Omental fat pad (tissue), 4 donors: ENCODE measurements at places on chromosomes 4 and X.

GRCh38 chrX:68196939-68197791 lies 236.1 kb downstream of the OPHN1 start:
- DNase-seq, result no peak

DNA sequence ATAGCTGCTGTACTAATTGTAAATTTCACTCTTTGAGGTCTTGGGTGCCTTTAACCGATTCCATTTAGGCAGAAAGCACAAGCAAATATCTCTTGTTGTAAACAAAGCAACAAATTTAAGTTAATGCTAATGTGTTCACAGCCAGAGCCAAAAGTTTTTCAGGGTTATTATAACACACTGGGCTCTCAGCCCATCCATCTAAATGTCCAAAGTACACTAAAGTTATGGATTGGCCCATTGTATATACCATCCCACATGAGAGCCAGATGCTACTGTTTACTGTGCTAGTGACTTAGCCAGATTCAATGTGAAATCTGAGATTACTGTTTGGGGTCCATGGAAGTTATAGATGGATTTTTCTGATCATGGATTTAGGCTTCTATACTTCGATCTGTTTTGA lies 186.7 kb downstream of the LARP7 start:
- DNase-seq, result no peak

GRCh38 chr4:38231626-38232025 lies 271.4 kb downstream of the PTTG2 start:
- no peak for DNase-seq

DNA sequence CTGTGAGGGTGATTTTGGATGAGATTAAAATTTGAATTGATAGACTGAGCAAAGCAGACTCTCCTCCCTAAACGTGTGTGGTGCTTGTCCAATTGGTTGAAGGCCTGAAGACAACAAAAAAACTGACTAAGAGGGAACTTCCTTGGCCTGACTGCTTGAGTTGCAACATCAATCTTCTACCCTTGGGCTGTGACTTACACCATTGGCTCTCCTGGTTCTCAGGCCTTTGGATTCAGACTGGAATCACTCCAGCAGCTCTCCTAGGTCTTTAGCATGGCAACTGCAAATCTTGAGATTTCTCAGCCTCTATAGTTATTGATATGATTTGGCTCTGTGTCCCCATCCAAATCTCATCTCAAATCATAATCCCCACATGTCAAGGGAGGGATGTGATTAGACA lies 49.7 kb upstream of the IGFBP7 start:
- no peak for DNase-seq

GRCh38 chr4:73867783-73868182 lies 1.4 kb upstream of the CXCL1 start:
- no peak for DNase-seq

GRCh38 chr4:56240554-56241174 lies 146.6 kb downstream of the AASDH start:
- no peak for DNase-seq

GRCh38 chrX:784829-785228 lies 154.2 kb downstream of the SHOX start:
- no peak for DNase-seq

DNA sequence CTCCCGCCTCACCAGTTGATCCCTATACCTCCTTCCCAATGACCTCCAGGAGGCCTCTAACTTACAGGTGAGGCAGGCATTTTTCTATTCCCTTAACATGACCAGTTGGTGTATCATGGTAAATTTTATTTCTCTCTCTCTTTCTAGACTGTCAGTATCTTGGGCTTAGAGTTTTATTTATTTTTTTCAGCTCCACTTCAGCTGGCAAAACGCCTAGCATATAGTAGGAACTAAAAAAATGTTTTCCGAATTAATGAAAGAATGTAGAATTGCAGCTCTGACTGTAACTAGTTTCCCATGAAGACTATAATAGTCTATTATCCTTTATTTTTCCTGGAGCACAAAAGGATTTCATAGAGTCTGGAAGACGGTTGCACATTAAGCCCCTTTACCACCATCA lies 84.8 kb downstream of the PDE5A start:
- DNase-seq, result no peak

DNA sequence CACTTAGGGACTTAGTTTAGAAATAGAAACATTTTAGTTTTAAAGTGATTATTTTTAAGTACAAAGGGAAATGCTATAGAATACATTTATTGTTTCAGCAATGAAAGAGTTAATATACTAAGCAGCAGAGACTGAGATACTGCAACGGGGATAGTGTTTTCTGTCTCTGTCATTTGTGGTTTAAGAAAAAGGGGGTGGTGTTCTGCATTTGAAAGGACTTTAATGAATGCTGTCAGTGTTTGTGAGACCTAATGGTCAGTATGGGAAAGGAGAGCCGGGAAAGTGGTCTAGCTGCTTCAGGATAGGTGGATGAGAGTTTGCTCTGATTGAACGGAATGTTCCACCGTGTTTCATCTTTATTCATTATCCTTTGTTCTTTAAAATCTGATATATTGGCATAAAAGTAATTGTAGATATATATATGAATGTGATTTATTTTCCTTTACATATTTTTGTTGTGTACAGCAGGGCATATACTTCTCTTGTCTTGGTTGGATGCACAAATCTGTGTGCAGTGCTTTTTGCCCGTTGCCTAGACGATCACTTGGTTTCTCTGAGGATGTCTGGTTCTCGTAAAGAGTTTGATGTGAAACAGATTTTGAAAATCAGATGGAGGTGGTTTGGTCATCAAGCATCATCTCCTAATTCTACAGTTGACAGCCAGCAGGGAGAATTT lies at the start of gene KLHL5:
Gene KLHL5, plus strand, starts transcription at position 139 of the 676 bp plus-strand sequence. Its CDS starts 421 bp downstream, at position 560.
- DNase-seq, result no peak
